8988T (cell line): ENCODE measurements at places on chromosomes 4 and X.

- no peak for DNase-seq
Observed at GRCh38 chr4:56732301-56732700, 51.2 kb upstream of the HOPX start.

GRCh38 chrX:123450222-123450621 is 266.1 kb downstream of the GRIA3 start:
- DNase-seq = no peak

- DNase-seq = no peak
Observed at GRCh38 chr4:57280481-57280880, 170.3 kb upstream of the IGFBP7 start.

- DNase-seq = no peak
Observed at GRCh38 chr4:87622303-87622702, 14.0 kb downstream of the DSPP start.

DNA sequence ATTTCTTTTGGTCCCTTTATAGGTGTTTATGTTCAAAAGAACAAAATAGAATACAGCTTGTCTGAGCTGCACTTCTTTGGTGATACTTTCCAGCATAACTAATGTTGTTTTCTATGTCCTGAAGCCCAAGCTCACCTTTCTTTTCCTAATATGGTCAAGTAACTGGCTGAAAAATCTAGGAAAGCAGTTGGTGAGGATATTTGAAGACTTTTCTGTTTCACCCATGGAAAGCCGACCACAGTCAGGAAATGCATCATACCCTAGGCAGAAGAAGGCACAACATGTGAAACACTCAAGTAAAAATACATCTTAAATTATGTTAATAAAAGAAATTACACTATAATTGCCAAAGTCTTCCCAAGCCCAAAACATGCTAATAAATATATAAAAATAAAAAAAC is 337.0 kb downstream of the PDGFC start:
- DNase-seq = no peak

DNA sequence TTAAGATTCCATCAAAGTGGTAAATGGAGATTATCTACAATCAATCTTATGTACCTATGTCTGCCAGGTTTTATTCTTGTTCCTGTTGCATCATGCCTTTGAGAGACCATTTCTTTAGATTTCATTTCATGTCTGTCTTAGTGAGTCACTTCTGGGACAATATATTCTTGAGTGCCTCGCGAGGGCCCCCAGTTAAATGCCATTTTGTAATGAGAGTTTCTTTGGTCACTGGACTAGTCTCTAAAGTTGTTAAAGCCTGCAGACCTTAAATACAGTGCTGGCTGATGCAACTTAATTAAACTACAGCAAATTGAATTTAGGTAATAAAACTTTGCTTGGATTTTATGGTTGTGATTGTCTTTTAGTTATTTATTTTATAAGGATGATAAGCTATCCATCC is 87.2 kb upstream of the PITX2 start:
- no peak for DNase-seq

GRCh38 chr4:79584902-79585301 is 176.9 kb upstream of the GK2 start:
- DNase-seq = no peak

- peak; percentile 75 for DNase-seq
Observed at GRCh38 chr4:183438458-183439113, 5.8 kb upstream of the CDKN2AIP start.

GRCh38 chr4:998096-998691 is 5.0 kb upstream of the SLC26A1 start:
- no peak for DNase-seq

DNA sequence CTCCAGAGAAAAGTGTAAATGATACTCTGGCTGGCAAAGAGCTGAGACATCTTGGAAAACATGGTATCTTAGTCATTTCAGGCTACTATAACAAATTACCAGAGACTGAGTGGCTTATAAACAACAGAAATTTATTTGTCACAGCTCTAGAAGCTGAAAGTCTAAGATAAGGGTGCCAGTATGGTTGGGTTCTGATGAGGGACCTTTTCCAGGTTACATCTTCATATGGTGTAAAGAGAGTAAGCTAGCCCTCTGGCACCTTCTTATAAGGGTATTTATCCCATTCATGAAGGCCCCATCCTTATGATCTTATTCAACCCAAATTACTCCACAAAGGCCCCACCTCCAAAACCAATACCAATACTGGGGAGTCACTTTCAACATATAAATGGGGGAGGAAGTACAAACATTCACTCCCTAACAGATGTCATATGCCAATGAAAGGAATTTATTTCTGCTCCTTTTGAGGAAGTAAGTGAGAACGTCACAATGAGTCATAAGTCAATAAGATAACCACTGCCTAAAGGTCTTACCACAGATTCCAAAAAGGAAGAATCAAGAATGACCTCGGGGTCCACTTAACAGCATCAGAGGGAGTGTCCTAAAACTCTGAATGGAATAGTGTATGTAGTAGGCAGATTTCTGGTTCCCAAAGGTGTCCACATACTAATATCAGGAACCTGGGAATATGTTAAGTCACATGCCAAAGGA is 246.6 kb downstream of the OPHN1 start:
- no peak for DNase-seq
